ENCODE measurements at places on chromosomes 12 and 14.

DNA sequence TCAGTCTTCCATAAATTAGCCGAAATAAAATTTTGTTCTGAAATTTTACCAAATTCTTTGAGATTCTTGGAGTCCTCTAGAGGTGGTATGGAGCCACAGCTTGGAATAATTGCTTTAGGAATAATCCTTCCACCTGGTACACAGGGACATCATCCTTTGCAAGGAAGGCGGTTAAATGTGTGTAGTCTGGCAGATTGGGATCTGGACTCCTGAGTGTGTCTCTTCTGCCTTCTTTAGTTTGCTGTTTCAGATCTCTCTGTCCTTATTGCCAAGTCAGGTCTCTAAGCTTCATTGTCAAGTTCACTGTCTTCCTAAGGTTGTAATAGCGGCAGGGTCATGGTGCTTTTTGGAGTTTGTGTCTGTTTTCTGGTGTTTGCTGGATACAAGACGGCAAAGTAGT, 393.9 kb upstream of the RGS6 start:
- DNase-seq = no peak

GRCh38 chr12:57496822-57497221, 9.0 kb downstream of the MARS1 start:
- DNase-seq = peak; percentile 45

DNA sequence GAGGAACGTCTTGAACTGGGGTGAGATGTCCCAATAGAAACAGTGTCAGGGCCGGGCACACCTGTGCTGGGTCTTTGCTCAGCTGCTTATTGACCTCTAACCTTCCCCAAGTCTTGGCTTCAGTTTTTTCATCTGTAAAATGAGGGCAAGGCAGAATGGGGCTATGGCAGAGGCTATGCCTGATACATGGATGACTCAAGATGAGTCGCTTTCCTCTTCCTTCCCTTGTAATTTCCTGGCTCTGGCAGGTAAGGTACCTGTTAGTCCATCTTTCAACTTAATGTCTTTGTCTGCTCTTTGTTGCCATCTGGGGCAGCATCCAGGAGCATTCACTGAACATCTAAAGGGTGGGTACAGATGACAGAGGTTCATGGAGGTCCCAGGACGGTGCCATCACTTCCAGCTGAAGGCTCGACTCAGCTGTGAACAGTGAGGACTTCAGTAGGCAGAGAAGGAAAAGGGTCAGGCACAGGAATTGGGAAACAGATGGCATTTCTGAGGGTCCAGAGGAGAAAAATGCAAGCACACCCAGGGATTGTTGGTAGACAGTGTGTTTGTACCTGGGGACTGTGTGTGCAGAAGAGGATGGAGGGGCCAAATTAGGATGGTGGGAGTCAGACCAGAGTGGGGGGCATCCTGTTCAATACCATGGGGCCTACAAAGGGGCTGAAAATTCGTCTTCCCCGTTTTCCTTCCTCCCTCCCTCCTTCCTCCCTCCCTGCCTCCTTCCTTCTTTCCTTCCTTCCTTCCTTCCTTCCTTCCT, 268.3 kb downstream of the VRK1 start:
- no peak for DNase-seq

GRCh38 chr12:60977966-60978365, 1282.2 kb upstream of the USP15 start:
- no peak for DNase-seq

GRCh38 chr14:104792945-104793702, 2.4 kb downstream of the AKT1 start:
- DNase-seq = no peak

DNA sequence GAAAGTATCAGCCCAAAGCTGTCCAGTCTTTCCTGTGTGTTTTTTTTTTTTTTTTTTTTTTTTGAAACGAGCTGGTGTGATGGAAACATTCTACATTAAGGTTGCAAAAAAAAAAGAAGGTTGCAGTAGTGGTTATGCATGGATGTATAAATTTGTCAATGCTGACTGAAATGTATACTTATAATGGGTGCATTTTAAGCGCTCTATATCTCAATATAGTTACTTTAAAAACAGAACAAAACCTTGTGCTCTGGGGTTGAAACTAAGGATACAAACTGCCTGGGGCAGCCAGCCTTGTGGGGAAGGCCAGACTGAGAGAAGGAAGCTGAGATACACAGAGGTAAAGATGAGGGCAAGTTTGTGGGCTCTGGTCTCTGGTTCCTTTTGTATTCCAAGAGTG, 87.3 kb upstream of the RMST start:
- DNase-seq = no peak

- no peak for DNase-seq
Measured at GRCh38 chr12:96431067-96431466, 30.8 kb upstream of the CDK17 start.

GRCh38 chr14:75640876-75641275, 19.8 kb downstream of the ERG28 start:
- DNase-seq = no peak

DNA sequence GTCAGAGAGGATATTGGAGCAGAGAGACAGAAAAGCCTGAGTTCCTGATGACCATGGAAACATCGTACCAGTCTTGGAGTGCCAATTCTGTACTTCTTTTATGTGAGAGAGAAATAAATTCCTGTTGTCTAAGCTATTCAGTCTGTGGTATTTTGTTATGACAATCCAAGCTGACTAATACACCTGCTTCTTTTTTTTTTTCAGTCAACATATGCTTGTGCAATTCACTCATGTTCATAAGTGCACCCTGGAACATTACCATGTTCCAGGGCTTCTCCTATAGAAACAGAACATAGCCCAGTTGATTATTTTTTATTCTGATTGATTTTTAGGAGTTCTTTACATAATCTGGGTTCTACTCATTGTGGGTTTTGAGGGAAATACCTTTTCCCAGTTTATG, 1.7 kb upstream of the CHPT1 start:
- no peak for DNase-seq

GRCh38 chr12:58732894-58733293, 187.4 kb downstream of the LRIG3 start:
- no peak for DNase-seq

DNA sequence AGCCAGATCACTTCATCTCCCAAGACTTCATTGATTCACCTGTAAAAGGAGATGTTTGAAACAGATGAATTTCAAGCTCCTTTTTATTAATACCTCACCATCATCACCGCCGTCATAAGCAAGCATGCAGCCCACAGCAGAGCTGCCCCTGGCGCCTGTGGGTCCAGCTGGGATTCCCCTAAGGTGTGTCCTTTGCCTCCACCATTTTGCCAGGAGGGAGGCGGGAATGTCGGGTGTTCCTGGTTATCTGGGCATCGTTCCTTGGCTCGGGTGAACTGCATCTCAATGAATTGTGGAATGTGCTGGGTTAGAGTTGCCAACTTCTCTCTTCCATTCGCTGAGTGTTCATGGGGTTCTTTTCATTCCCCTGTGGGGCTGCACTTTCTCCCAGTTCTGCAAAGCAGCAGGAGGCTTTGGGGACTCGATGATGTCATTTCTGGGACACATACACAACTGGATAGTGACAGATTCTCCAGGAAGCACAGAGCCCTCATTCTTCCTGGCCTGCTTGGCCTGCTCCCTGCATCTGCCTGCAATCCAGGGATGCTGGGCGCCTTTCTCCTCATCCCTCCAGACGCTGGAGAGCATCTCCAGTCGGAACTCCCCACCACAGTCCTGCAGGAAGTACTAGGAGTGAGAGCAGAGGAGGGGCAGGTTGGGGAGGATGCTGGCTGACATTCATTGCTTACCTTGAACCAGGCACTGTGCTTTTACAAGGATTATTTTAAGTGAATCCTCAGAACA, 10.1 kb downstream of the CCND2 start:
- DNase-seq = no peak

DNA sequence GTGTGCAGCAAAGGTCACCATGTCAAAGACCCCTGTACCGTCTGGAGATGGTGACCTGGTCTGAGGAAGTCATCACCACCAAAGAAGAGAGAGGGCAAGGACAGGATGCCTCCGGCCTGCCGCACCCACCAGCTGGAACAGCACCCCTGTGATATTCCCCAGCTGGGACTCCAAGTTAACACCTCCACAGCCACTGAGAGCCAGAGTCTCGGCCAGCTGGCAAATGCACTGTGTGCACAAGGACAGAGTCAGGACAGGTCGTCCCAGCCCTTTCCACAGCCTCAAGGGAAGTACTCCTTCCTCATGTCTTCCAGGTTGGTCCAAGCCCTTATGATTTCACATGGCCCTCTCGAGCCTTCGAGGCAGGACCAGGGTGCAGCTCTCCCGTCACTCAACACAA, 19.3 kb upstream of the FKBP4 start:
- no peak for DNase-seq

DNA sequence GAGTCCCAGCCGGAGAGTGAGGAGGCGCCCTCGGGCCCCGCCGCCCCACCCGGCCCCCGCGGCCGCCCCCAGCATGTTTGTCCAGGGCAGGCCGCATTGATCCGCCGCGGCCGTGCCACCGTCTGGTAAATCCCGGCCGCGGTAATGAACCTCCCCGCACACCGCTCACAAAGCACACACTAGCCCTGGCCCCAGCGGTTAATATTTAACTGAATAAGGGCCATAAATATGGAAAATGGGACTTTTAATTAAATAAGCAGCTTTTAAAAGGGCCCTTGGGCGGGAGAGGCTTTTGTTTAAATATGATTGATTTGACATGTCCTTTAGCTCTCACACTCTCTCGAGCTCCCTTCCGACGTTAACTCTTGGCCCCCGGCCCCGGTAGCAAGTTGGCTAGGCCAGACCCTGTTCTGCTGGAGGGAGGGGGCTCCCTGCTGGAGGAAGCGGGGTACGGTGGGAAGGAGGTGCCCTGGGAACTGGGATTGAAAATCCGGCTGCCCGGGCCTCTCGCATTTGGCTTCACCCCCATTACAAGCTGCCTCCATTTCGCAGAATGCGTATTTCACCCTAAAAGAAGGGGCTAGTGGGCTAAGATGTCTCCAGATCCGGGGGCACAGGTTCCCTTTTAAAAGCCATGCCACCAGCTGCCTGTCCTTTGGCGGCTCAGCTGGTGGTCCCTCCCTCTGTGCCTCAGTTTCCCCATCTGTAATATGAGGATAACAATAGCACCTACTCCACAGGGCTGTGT, 199.8 kb downstream of the RBM19 start:
- no peak for DNase-seq

DNA sequence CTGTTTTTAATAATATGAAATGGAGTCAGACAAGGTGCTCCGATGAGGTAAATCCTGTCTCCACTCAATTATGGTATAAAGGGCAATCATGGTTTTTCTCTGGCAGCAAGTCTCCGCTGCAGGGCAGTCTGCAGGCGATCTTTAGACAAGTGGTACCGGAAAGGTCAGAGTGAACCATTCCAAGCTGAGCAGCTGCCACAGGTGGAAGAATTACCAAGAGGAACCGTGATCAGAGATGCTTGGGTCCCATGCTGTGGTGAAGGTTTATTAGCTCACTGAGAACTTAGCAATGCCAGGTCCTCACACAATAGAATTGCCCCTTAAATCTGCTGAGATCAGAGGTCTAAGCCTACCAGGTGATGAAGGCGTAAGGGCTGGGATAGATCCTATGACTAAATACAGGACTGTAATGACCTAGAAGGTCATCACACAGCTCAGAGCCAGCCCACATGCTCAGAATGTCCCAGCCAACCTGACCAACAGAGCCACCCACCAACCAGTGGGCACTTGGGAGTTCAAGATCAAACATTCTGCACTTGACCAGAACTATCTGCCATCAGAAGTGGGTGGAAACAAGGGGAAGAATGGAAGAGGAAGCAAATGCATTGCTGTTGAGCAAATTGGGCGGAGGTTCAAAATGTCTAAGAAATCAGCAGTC, 175.2 kb upstream of the BCL2L14 start:
- DNase-seq = no peak
